ENCODE measurements at places on chromosomes 12 and 14.

DNA sequence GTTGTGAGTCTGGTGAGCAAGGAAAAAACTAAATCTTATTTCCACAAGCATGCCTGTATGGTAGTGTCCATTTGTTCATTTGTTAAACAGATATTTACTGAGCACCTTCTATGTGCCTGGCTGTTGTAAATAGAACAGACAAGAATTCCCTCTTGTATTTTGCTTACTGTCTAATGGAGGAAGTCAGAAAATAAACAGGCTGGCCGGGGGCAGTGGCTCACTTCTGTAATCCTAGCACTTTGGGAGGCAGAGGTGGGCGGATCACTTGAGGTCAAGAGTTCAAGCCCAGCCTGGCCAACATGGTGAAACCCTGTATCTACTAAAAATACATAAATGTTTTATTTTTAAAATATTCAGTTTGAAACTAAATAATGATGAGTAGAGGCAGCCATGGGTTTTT, 79.3 kb downstream of the GTF2A1 start:
- no peak for DNase-seq

- DNase-seq = peak; percentile 29
These were observed 157.7 kb downstream of the TTC7B start for GRCh38 chr14:90658541-90658967.

DNA sequence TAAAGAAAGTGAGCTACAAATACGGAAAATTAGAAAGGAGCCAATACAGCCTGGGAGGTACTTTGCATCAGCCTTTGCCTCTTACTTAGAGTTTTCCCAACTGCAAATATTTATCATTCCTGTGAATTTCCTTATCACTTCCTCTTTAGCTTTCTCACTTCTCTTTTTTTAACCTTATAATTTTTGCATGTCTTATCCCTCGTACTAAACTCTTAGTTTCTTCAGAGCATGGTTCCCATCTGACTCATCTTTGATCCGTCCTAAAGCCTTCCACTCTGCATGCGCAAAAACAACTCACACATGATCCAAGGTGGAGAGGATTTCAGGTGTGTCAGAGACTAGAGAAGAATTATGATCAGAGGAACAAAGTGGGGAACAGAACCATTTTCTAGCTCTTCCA, 9.6 kb upstream of the SNAPC1 start:
- DNase-seq = no peak

DNA sequence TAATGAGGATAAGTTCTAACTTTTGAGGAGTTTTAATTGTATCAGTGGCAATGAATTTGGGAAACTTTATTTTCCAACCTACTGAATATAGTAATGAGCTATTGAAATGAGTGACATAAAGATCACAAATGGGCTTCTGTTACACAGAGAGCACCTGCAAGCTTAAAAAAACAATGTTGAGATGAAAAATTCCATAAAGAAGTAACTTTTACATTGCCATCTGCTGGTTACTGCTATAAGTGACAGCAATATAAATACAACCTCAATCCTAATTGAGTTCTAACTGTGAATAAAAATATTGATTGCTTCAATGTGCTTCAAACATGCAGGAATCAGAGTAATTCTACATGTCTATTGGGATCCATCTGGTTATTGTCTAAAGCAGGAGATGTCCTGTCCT, 14.2 kb downstream of the WIF1 start:
- no peak for DNase-seq

GRCh38 chr14:93691042-93691780, 97.1 kb downstream of the PRIMA1 start:
- DNase-seq = no peak

- DNase-seq = no peak
These were observed 81.1 kb downstream of the SLC24A4 start for GRCh38 chr14:92404018-92404417.

DNA sequence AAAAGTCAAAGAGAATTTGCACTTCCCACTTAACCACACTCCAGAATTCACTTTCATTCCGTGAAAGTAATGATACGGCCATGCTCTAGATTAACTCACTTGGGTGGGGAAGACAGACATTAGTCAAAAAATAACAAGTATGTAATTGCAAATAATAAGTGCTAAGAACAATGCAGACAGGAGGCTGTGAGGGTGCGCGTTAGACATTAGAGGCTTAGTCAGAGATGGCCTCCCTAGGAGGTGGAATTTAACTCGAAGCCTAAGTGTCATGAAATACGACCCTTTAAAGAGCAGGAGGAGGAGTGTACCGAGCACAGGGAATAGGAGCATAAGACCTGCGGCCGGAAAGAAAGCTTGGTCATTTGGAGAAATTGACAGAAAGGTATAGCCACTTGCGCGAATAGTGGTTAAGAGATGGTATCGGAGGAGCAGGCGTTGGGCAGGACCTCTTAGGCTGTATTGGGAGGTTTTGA, 628 bp downstream of the SNRPF start:
- DNase-seq = no peak

DNA sequence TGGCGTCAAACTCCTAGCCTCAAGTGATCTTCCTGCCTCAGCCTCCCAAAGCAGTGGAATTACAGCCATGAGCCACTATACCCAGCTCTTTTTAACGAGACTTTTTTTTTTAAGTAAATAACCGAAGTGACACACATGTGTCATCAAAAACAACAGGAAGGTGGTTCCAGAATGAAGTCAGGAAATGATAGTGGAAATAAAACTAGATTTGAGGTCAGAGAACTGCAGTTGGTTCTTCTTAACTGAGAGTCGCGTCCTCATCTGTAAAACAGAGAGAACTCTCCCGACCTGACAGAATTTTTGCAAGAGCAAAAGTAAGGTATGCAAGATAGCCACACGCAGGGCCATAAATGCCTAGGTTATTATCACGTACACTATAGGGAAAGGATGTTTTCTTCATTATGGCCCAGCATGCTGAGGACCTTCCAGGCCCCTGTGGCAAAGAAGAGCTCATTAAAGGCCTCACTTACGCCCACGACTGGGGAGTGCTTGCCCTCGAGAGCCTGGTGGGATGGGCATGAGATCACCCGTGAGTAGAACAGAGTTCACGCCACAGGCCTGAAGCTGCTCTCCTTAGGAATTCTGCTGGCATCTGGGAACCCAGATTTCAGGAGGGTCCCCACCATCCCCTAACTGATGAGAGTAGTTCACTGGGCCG, 67.2 kb downstream of the SCARB1 start:
- DNase-seq = peak; percentile 69

DNA sequence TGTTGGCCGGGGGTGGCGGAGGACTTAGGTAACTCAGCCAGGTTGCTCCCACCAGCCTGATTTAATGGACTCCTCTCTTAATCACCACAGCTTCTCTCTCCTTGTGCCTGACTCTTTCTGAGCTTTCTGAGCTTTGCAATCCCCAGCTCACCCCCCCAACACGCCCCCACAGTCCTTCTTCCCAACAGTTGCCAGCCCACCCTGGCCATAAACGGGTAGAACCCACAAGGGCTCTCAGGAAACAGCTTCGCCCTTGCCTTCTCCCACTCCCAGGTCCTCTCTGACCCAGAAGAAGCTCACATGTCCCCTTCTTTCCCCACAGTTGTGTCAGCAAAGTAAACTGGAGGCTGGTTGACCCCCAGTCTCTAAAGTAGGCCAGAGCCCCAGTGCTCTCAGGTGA, 32.9 kb downstream of the ZFP36L1 start:
- DNase-seq = no peak

GRCh38 chr12:31471823-31472222, 119.1 kb downstream of the DENND5B start:
- no peak for DNase-seq

GRCh38 chr14:105049753-105050550, 15.3 kb downstream of the GPR132 start:
- DNase-seq = no peak

GRCh38 chr14:75944607-75945241, 37.1 kb downstream of the TGFB3 start:
- DNase-seq = no peak

DNA sequence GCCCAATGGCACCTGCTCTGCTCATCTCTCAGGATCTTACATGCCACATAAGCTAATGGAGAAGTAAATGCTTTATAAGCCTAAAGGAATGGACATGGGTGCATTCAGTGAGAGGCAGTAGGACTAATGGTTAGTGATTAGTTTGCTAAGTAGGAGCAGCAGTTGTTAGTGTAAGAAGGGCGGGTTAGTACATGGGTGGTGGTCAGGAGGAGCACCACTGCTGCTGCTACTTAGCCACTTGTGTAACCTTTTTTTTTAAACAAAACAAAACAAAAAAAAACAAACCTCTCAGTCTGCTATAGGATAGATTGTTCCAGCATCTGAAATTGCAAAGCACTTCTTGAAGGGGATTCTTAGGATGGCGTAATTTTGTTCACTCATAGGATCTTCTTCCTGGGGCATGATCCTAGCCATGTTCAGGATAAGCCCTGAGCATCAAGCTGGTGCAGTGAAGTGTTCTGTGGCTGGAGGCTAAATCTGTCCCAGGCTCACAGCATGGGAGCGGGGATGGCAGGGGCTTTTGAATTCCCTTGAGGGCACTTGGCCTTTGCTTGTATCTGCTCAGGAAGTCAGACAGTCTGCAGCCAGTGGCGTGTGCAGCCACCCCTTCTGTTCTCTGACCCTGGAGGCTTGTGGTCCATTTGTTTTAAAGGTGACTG, 63.6 kb downstream of the CHST11 start:
- DNase-seq = no peak

DNA sequence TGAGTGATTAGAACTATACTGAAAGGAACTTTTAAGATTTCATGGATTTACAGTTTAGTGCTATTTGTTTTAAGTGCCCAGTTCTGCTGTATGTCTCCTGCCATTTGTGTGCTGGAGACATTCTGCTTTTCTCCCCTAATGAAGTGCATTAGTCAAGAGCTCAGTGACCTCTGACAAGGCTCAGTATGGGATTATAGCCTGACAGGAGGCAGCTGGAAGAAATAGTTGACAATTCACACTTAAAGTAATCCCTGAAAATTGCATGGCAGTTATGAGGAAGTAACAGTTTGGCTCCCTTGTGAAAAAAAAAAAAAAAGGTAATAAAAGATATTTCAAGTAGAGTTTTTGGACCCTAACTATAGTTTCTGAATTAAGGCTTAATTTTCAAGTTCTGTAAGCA, 70.3 kb downstream of the ALX1 start:
- no peak for DNase-seq

- no peak for DNase-seq
These were observed 111.5 kb downstream of the NT5DC3 start for GRCh38 chr12:103729499-103729898.

Measured in bone marrow (tissue), 2 donors.